ENCODE measurements at places on chromosomes 13 and 19.
A peak's percentile ranks its signal among the peaks of the same experiment; 100 is the strongest.

DNA sequence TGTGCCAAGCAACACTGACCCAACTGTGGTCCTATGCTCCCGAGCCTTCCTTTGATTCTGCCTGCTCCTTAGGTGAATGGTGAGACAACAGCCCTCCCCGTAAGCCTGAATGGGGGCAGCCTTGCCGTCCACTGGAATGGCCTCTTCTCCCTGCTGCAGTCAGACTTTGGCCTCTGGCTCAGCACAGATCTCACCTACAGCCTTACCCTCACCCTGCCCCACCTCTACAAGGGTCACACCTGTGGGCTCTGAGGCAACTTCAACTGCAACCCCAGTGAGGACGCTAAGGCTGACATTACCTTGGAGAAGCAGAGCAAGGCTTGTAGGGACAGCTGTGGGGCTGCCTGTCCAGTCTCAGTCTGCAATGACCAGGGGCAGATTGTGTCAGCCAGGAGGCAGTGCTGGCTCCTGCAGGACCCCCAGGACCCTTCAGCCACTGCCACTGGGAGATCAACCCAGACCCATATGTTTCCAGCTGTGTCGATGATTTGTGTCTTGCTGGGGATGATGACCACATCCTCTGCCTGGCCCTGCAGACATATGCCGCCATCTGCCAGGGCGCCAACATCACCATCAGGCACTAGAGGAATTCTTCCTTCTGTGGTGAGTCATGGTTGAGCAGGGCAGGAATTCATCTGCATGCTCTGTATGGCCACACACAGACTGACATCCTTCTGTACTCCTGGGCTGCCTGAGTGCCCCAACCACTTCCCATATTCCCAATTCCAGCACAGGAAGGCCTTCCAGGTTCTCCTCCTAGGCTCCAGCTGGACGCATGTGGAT, 27.3 kb upstream of the FXYD3 start:
- DNase-seq: no peak

GRCh38 chr19:13460045-13460444, 46.2 kb downstream of the CACNA1A start:
- DNase-seq: no peak

DNA sequence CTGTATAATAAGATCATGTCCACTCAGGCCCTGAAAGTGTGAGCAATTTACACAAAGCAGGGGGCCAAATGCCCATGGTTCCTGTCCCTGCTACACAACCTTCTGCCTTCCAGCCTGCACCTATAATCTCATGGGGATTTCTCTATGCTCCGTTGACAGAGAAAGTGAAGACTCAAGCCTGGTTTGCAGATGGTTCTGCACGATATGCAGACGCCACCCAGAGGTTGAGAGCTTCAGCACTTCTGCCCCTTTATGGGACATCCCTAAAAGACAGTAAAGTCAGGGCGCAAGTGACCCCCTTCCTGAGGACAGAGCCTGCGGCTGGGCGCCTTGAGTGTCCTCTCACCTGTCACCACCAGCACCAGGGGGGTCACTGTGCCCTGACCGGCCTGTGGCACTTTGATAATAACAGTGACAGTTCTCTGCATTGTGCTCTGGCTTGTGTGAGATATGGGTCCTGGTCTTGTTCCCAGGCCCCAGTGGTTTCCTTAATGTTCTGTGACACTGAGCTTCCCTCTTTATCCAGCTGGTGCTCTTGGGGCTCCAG, 15.1 kb downstream of the LILRA5 start:
- DNase-seq: no peak

DNA sequence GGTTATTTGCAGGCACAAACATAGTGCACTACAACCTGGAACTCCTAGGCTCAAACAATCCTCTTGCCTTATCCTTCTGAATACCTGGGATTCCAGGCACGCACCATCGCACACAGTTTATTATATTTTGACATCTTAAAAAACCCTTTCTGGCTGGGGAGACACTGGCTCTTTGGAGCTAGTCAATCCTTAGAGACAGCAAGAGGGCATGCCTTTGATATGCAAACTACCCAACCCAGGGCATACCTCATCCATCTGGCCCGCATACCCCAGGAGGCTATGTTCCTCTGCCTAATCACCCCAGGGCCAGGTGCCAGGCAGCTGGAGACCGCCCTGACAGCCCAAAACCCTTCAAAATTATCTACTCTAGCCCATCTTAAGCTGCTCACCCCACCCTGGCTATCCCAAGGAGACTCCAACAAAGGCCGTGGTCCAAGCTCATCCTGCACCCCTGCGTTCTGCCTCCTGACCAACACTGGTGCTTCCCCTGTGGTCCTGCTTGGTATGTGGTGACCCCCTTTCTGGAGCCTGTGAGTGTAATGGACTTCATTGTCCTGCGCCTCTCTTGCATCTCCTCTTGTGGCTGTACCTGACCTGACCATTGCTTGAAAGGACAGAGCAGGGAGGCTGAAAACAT, 86.4 kb downstream of the RGCC start:
- DNase-seq: no peak

GRCh38 chr13:77480066-77480465, 55.4 kb upstream of the SCEL start:
- no peak for DNase-seq

DNA sequence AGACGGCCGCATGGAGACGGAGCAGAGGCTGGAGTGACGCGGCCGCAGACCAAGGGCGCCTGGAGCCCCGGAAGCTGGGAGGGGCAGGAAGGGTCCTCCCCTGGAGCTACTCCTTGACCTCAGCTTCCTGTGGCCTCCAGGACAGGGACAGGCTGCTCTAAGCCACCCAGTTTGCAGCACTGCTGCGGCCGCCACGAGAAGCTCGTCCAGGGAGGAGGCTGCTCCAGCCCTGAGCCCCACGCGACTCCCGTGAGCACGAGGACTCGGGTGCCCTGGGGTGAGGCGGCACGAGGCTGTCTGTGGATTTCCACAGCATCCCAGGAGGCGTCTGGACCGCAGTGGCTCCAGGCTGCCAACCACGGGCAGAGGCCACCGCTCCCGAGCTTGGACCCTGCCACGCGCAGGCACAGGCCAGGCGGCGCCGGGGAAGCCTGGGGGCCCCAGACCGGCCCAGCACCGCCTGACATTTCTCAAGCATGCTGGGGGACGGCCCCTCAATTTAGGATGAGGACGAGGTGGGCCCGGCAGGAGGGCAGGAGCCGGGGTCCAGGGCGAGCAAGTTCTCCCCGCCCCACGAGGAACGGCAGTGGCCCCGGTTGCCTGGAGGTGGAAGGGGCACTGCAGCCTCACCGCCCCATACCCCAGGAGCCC, 10.7 kb downstream of the SBNO2 start:
- no peak for DNase-seq

DNA sequence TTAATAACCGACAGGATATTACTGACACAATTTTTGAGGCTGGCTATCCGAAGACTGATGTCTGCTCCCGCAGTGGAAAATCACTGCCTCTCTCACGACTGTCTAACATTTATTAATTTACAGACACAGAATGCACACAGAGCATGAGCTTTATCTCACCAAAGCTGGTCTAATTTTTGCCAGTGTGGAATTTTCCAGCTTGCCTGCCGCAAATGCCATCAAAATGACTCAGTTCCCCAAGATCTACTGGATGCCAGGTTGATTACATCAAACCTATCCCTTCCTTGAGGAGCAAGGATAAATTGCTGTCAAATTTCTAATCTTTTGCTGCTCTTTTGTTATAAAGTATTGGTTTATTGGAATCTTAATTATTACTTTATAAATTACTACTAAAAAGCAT, 1775.1 kb upstream of the PCDH20 start:
- no peak for DNase-seq

GRCh38 chr13:54312885-54313284, 1284.3 kb downstream of the OLFM4 start:
- DNase-seq: no peak

- no peak for DNase-seq
Observed at GRCh38 chr19:34711890-34712289, 22.2 kb upstream of the ZNF181 start.

DNA sequence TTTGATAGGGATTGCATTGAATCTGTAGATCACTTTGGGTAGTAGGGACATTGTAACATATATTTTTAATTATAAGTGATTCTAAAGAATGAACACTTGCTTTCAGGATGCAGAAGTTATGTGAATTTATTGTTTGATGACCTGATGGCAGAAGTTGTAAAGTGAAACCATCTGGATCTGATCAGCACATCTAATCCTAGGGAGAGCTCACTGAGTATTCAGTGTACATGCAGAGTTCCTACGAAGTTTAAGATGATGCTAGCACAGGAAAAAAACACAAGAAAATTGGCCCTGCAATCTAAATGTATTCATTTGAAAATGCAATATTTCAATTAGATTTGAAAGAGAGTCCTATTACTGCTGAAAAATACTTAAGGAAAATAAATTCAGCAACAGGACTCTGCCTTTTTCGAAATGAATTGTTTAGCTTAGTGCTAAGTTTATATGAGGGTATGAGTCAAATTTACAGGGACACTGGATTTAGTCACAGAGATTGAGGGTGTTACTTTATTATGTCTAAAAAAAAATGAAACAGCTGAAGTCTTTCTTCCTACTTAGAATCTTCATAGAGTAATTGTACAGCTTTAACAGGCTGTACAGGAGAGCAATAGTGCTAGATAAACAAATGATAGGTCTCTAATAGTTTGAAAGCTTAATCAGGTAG, 385.7 kb downstream of the DCT start:
- no peak for DNase-seq

- peak; percentile 4 for DNase-seq
Observed at GRCh38 chr13:60019119-60019993, 144.4 kb downstream of the DIAPH3 start.

DNA sequence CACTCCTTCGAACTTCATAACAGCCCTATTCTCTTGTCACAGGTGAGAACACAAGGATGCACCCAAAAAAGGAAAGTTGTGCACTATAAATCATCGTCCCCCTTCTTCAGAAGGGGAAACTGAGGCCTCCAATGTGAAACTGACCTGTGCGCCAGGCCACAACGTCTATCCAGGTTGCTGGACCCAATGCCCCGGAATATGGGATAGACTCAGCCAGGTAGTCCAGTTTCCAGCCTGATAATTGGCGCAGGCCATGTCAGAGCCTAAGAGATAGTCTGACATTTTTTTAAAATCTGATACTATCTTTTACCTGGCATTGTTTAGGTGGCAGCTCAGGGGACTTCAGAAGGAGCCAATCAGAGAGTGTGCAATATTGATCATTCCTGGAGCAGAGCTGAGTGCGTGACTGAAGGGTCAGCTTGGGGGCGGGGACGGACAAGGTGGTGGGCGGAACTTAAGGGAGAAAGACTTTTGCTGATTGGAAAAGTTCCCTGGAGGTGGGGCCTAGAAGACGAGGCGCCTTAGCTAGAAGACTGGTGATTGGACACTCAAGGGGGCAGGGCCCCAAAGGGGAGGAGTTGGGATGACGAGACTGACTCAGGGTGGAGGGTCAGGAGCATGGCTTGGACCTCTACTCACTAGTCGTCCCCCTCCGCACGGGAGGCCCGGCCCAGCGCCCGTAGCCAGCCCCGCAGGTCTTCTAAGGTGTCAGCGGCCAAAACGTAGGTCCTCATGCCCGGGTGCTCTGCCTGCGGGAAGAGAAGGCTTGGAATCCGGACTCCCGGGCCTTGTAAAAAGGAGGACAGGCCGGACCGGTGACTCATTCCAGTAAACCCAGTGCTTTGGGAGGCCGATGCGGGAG, 8.5 kb downstream of the PLEKHA4 start:
- peak; percentile 57 for DNase-seq

DNA sequence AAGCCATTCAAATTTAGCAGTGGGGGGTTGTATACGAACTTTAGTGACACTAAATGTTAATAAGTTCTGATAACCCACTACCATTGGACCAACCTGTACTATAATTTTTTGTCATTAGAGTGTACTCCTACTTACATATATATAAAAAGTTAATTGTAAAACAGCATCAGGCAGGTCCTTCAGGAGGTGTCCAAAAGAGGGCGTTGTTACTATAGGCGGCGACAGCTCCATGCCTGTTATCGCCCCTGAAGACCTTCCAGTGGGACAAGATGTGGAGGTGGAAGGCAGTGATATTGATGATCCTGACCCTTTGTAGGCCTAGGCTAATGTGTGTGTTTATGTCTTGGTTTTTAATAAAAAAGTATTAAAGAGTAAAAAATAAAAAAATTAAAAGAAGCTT, 27.5 kb downstream of the SPRYD7 start:
- DNase-seq: no peak

GRCh38 chr13:64884976-64885375, 2345.2 kb downstream of the PCDH9 start:
- no peak for DNase-seq

DNA sequence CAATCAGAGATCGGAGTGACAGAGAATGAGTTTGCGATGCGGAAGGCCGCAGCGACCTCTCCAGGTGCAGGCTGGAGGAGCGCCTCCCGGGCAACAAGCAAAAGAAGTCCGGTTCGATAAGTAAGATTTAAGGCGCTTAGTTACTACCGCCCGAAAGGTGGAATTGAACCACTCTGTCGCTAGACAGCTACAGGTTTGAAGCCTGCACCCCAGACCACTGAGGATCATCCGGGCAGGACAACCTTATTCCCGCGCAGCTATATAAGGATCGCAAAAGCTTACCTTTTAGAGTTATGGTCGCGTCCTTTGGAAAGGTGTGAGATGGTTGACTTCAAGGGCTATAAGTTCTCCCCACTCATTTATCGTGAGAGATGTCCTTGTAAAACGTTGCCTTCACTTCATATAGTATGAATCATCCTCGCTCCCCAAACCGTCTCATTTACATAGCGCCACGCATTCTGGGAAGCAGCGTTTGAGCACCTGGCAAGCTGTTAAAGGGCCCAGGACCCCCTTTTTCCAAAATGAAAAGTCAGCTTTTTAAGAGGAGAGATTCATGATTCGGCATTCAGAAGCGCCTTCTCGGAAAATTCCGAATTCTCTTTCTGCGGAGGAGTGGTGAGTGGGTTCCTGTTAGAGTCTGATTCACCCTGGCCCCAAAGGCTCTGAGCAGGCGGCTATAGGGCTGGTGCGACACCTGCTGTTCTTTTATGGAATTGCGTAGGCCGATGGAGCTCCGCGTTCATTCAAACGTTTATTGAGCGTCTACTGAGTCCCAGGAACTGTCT, 10.8 kb downstream of the FOSB start:
- DNase-seq: peak; percentile 92

GRCh38 chr13:73195091-73195490, 136.3 kb downstream of the KLF5 start:
- no peak for DNase-seq

- DNase-seq: peak; percentile 72
Observed at GRCh38 chr19:50607874-50608785, 31.6 kb downstream of the SYT3 start.

- no peak for DNase-seq
Observed at GRCh38 chr19:56174086-56174485, 1.7 kb upstream of the GALP start.

GRCh38 chr13:73387318-73387717, 328.5 kb downstream of the KLF5 start:
- DNase-seq: no peak

GRCh38 chr19:24101459-24102115, 14.6 kb downstream of the ZNF254 start:
- DNase-seq: no peak

GRCh38 chr19:43425567-43426392, 11.1 kb downstream of the TEX101 start:
- DNase-seq: no peak

DNA sequence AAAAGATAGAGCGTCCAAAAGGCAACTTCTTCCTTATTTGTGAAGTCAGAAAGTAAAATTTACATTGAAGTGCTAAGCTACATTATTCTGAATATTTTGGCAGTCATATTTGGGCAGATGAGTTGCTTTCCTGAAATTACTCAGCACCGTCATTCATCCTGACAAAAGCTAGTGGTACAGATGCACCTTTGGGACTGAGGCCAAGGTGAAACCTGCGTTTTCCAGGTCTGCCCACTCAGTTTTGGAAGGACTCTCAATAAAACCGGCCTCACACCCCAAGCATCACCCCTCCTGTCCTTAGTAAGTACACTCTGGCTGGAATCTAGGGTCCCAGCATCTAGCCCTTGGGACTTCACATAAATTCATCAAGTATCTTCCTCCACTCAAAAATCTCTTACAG, 187.5 kb downstream of the TM9SF2 start:
- DNase-seq: no peak

All from CD4-positive, alpha-beta T cell treated with Interleukin-4 for 1 hour (primary cell).